ENCODE measurements at places on chromosomes 16 and 17.

DNA sequence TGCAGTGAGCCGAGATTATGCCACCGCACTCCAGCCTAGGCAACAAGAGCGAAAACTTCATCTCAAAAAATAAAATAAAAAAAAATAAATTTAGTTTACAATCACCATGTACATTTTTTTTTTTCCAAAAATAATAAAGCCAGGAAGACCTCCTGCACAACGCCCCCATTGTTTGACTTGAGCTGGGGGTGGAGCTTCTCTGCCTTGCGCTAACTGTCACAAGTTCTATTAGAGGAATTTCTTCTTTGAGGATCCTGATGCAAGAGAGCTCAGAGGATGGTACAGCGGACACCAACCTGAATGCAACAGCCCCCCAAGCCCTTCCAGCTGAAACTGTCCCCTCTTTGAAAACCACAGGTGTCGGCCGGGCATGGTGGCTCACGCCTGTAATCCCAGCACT is 24.9 kb upstream of the CBX4 start:
- DNase-seq: no peak

GRCh38 chr16:9389543-9390207 is 298.2 kb downstream of the HAPSTR1 start:
- DNase-seq: no peak

GRCh38 chr16:56460101-56460500 is 8.7 kb downstream of the OGFOD1 start:
- DNase-seq: no peak

DNA sequence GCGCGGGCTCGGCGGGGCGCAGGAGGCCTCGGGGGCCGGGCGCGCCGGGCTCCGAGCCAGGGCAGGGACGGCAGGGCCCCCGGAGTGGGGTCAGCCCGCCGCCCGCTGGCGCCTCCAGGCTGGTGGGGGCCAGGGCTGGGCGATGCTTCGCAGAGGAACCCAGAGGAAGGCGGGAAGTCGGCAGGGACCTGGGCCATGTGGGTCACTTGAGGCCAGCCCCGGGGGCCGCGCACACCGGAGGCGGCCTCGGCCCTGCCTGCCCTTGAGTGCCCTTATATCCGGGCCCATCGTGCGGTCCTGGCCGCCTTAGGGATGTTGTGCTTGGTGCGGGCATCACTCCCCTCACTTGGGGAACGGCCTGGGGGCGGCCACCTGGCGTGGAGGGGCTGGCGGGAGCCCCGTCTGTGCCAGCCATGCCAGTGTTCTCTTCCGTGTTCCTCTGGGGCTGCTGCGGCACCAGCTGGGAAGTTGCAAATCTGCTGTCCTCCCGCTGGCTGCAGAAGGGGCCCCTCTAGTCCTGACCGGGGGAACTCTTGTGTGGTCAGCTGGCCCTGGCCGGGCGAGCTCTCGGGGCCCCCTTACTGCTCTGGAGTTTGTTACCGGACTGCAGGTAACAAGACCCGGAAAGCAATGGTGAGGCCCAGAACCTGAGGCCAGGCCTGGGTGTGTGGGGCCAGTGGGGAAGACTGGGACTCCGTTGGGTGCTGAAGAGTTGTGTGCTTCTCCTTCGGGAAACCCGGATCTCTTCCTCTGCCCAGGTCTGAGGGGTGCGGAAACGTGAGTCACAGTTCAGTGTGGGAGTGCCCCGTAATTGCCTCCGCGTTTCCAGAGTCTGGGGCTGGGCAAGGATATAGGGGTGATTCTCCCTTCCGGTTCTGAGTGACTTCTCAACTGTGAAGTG is 849 bp downstream of the CAPN15 start:
- DNase-seq: peak; percentile 62

DNA sequence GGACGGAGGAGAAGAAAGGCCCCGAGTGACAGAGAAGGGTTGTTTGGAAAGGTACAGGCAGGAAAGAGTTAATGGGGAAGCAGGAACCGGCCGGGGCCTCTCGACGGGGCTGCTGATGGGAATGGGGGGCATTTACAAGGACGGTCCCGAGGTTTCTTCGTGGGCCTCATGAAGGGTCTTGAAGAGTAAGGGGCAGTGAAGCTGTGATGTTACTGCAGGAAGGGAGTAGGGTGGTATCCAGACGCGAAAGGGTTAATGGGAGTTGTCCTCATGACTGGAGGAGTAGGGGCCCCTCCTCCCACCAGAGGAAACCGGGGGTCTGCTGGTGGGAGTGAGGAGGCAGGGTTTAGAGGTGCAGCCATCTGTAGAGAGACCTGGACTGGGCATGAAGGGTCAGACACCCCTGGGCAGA is 481 bp downstream of the PDK2 start:
- DNase-seq: no peak
